ENCODE measurements at places on chromosomes 2 and 18.
A peak's percentile ranks its signal among the peaks of the same experiment; 100 is the strongest.

DNA sequence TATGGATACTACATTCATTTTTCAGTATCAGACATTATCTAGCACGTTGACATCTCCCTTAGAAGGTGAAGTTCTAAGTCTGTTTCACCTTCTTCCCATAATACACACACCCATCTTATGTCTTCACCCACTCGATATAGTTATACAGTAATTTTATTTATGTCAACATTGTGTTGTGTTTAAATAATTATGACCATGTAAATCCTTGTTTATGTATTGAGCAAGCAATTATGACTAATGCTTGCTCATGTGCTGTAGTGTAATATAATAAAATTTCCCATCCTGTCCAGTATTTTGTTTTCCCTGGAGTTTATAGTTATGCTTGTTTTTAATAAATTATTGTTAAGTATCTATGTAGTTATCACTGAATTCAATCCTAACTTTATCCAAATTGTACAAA lies 163.2 kb downstream of the MTX2 start:
- DNase-seq: no peak

DNA sequence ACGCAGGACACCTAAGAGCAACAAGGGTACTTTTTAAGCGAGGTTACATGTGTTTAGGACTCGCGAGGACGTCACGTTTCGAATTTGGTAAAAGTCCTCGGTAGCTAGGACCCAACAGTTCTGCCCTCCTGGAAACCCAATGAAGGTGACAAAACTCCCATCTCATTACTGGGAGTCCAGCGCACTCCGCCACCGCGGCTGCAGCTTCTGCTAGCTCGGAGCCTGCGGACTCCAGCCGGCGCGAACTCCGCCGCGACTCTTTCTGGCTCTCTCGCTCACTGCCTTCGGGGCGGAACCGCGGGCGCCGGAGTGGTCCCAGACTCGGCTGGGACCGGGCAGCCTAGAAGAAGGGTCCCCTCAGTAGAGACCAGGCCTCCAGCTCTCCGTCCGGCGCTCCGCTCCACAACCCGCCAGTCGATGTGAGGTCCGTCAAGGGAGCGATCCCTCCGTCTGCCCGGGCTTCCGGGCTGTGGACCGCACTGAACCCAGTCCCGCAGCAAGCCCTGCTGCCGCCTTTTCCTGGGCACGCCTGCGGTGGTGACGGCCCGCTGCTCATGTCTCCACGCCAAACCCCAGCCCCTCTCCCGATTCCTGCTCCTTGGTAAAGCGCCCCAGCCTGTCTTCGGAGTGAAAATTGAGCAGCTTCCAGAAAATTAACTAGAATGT lies 3.0 kb upstream of the OSR1 start:
- peak; percentile 76 for DNase-seq

GRCh38 chr2:15675456-15676195 lies 84.0 kb downstream of the DDX1 start:
- no peak for DNase-seq

- no peak for DNase-seq
Measured at GRCh38 chr2:23388756-23389514, 4.0 kb downstream of the KLHL29 start.

GRCh38 chr2:66279024-66279423 lies 155.9 kb upstream of the MEIS1 start:
- DNase-seq: no peak

DNA sequence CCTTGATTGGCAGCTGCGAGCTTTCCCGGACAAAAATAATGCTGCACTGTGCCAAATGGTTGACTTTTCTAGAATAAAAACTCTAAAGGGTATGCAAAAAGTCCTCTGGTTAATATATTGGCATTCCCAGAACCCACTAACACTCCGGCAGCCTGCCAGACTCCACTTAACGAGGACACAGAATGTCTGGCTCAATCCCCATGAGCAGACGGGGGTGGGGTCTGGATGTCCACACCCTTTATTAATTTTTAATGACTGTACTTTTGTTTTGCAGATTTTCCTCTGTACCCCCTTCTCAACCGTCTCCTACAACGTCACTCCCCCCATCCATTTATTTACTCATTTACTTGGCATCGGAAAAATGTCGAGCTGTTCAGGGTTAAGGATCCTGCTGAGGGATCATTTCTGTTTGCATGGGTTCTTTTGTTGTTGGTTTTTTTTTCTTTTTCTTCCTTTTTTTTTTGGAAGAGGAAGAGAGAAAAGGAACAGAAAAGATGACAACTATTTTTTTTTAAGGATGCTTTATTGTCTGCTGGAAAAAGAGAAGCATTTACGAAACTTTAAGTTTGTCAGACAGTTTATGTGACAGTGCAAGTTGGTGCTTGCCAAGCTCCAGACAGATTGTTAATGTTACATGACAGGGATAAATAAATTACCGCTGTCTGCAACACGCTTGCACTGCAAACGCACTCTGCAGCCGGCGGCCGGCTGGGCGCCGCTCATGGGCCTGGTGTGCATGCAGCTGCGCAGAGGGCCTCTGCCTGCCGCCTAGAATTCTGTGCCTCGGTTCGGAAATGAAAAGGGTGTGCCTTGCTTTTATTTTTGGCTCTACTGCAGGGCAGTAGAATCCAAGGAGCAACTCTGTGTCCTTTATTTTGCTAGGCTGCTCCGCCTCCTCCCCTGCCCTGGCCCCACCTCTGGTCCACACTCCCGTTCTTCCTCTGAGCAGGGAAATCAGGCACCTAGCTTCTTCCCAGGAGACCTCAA lies 3.6 kb downstream of the LDLRAD4 start:
- DNase-seq: peak; percentile 91

- DNase-seq: no peak
Measured at GRCh38 chr2:176852667-176853066, 359.9 kb upstream of the HNRNPA3 start.

- DNase-seq: no peak
Measured at GRCh38 chr2:155733091-155733853, 599.2 kb downstream of the NR4A2 start.
